ENCODE measurements at places on chromosomes 1 and 21.

- DNase-seq = no peak
These were observed 15.7 kb downstream of the CFAP45 start for GRCh38 chr1:159884296-159884695.

- DNase-seq = no peak
These were observed 24.7 kb downstream of the APCS start for GRCh38 chr1:159612211-159612885.

- no peak for DNase-seq
These were observed 33.1 kb downstream of the MAN1C1 start for GRCh38 chr1:25649505-25650288.

GRCh38 chr1:189084811-189085210 is 1392.9 kb downstream of the BRINP3 start:
- DNase-seq = no peak

DNA sequence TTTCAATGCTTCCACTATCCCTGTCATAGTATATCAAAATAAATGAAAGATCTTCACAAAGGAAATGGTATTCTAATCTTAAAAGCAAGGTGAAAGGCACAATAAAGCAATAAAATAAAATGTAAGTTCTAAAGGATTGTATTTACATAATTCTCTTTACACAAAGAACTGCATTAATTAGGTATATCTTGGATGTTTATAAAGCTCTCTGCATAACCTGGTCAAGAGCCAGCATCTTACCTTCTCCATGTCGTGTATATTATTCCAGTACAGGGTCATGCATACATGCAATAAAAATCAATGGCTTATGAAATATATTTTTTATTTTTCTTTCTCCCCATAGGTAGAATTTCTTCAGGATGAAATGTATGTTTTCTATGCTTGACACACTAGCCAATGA is 63.8 kb downstream of the GON4L start:
- DNase-seq = no peak

- DNase-seq = no peak
These were observed 129.3 kb upstream of the GORAB start for GRCh38 chr1:170402476-170403311.

DNA sequence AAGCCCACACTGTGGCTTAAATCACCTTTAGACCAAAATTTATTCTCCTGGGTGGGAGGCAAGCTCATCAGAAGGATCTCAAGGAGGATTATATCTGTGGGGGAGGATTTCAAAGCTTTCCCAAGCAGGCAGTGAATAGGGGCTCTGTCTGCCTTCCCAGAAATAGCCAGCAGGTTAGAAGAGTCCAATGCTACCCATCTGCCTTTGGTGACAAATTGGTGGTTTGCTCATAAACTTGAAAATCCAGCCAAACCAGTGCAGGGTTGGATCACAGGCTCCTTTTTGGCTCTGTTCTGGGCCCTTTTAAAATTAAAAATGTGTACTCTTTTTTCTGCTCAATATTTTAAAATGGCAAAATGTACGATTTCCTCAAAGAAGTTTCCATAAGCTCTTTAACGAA is 118.9 kb upstream of the ZC3H11B start:
- DNase-seq = no peak

All from mesendoderm (in vitro differentiated cells).